ENCODE measurements at places on chromosomes 1 and 21. TPM values are rescaled to one million over a fixed set of nuclear protein-coding genes. Genes with fewer than 3 reads are reported as not detected.

Gene BMP8B
- total RNA-seq = not detected

Gene PADI1
- total RNA-seq = not detected

Gene C1orf141
- not detected for total RNA-seq

Gene SERINC2
- 27.8 TPM for total RNA-seq

Gene CCDC17
- total RNA-seq = 3.1 TPM

Gene CD48
- not detected for total RNA-seq

Gene ADORA3
- not detected for total RNA-seq

Gene SCAF4
- total RNA-seq = 13.3 TPM

Gene REN
- total RNA-seq = not detected

Gene SLC1A7
- not detected for total RNA-seq

Gene SPAG17
- not detected for total RNA-seq

Gene FAM110D
- total RNA-seq = not detected

Gene ADAMTSL4
- 70.6 TPM for total RNA-seq

Gene ZBTB8A
- total RNA-seq = 7.3 TPM

Gene ANXA9
- total RNA-seq = 0.13 TPM

Gene FTCD
- total RNA-seq = not detected

Gene PPM1J
- 0.88 TPM for total RNA-seq

Gene MED8
- 45.7 TPM for total RNA-seq

Gene ARHGAP30
- total RNA-seq = not detected

Gene KRTAP10-5
- total RNA-seq = not detected

Gene RAB3B
- total RNA-seq = 3.9 TPM

Gene CCSAP
- 3.9 TPM for total RNA-seq

Gene PTPN7
- total RNA-seq = not detected

Gene PIGK
- total RNA-seq = 22.9 TPM

Gene FMO3
- total RNA-seq = 0.26 TPM

Gene CFAP107
- total RNA-seq = not detected

Gene UTS2
- total RNA-seq = not detected

Gene CRP
- not detected for total RNA-seq

Gene DCST1
- not detected for total RNA-seq

Gene CFHR4
- total RNA-seq = not detected

Measured in epithelial cell of alveolus of lung (primary cell).